ENCODE measurements at places on chromosomes 1 and 21. TPM values are rescaled to one million over a fixed set of nuclear protein-coding genes. Genes with fewer than 3 reads are reported as not detected.

DNA sequence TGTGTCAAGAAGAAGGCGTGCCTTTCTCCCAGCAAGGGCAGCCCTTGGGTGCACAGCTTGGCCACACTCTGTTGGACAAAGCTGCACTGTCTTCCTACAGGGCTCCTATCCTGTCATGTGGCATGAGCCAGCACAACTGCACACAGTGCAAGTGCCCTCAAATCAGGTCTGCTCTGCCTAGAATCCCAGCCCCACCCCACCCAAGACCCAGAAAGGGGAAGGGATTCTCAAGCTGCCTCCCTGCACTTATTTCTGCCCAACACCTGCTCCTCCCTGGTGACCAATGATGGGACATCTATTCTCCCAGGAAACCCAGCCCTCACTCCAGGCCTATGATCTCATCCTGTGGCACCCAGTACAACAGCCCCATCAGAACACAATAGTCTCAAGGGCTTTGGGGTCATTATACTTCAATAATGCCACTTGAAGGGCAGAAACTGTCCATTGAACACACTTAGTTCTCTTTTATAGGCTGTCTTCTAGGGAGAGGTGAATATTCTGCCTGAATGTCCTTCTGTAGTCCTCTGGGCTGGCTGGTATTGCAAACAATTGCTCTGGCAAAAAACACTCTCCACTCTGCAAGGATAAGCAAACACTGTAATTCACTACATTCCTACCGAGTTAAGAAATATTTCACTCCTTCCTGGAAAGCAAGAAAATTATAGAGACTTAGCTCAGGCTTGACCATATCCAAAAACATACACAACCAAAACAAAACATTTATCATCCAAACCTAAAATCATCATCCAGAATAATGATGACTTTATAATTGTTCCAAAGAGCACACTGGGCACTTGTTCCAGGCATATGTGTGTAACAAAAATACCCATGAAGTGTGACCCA, 43.1 kb upstream of the IGSF3 start:
- H3K36me3 ChIP-seq, result no peaks in the 10 kb centered on the region
- H3K27ac ChIP-seq, result no peak overlapping the region
- no peaks in the 10 kb centered on the region for H3K4me1 ChIP-seq

- H3K36me3 ChIP-seq, result peaks cover 38% of the 10 kb centered on the region
- peaks cover 21% of the 10 kb centered on the region for H3K4me1 ChIP-seq
- H3K4me3 ChIP-seq, result no peak overlapping the region
- DNase-seq, result peak; percentile 61
Measured at GRCh38 chr1:204127597-204128242, 24.1 kb downstream of the ETNK2 start.

DNA sequence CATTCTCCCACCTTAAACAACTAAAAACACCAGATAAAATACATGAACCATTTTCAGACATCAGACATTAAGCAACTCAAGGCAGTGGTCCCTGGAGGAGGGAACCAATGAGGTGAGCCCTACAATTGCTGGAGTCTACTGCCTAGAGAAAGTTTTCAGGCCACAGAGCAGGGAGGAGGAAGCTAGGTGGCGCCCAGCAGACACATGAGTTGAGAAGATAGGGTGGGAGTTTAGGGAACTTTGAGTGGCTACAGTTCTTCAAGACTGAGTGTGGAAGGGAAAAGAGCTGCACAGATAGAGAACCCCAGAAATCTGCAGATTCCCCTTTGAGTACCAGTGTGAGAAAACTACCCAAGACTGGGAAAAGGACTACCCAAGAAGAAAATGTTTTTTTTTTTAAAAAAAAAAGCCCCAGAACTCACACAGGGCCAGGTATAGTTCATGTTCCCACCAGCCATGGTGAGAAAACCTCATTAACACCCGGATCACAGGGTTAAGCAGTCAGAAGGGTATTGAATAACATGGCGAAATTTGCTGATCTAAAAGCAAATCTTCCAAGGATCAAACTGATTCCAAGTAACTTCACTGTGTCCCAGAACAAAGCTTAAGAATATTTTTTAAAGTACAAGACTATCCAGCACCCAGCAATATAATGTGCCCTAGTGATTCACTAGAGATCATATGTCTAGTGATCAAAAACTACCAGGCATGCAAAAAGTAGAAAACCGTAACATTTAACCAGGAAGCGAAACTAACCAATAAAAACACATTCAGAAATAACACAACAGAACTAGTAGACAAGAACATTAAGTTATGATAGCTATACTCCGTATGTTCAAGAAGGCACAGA, 12.0 kb downstream of the ALDH9A1 start:
- H3K4me3 ChIP-seq, result no peak overlapping the region
- no peak for DNase-seq
- peaks cover 5% of the 10 kb centered on the region for H3K4me1 ChIP-seq
- H3K36me3 ChIP-seq, result peaks cover 4% of the 10 kb centered on the region
- no peak overlapping the region for H3K27ac ChIP-seq
- no peaks in the 10 kb centered on the region for H3K27me3 ChIP-seq

GRCh38 chr1:223716302-223716862, 4.0 kb downstream of the CAPN2 start:
- DNase-seq, result no peak
- H3K27ac ChIP-seq, result peak overlapping the region; percentile 96
- H3K27me3 ChIP-seq, result no peaks in the 10 kb centered on the region
- peak overlapping the region; percentile 33 for H3K4me3 ChIP-seq
- peaks cover 7% of the 10 kb centered on the region for H3K36me3 ChIP-seq

DNA sequence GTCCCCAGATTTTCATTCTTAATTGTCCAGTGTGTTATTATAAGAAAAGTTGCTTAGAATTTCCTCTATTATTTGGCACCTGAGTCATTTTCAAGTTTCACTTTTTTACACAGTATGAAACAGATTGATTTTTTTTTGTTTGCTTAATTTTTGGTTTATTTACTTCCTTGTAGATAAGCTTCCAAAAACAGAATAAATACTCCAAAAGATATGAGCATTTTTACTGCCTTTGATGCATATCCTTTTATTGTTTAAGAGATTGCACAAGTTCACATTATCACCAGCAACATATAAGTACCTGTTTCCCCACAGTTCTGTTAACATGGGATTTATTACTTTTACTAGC, 36.3 kb upstream of the AHCYL1 start:
- H3K4me1 ChIP-seq, result no peaks in the 10 kb centered on the region
- no peak overlapping the region for H3K27ac ChIP-seq
- no peaks in the 10 kb centered on the region for H3K36me3 ChIP-seq
- no peaks in the 10 kb centered on the region for H3K27me3 ChIP-seq

DNA sequence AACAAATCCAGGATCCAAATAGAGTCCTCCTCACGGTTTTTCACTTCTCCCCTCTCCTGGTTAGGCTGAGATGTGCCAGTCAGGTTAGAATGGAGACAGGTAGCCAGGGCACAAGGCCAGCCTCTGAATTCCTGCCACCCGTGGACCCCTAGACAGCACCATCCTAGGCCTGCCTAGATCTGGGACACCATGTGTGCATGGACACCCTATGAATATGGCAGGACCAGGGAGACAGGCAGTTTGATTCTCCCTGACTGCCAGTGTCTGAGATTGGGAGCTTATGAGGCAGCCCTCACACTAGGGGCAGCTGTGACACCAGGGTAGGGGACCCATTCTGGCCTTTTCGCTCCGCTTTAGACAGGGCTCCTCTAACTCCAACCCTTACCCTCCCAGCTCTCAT, 7.5 kb downstream of the AVPR1B start:
- no peaks in the 10 kb centered on the region for H3K4me1 ChIP-seq
- H3K4me3 ChIP-seq, result no peak overlapping the region
- peaks cover 4% of the 10 kb centered on the region for H3K27me3 ChIP-seq
- no peak overlapping the region for H3K27ac ChIP-seq
- no peak for DNase-seq

DNA sequence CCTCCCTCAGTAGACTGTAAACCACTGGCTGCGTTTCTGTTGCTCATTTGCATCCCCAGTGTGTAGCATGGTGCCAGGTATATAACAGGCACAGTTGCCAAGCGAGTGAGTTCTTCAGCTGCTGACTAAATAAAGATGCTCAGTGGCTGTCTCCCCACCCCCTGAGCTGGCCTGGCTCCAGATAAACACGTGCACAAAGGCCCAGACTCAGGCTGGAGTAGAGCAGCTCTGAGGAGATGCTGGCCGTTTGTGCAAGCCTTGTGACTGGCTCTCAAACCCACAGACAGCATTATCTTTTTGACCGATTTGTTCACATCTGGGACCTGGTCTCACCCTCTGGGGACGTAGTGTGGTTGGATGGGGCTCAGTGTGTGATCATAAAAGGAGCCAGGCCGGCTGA, 7.1 kb downstream of the CHRNB2 start:
- H3K27me3 ChIP-seq, result peaks cover 2% of the 10 kb centered on the region
- no peak overlapping the region for H3K27ac ChIP-seq
- no peak for DNase-seq
- H3K4me3 ChIP-seq, result no peak overlapping the region
- H3K4me1 ChIP-seq, result no peaks in the 10 kb centered on the region

- H3K36me3 ChIP-seq, result no peaks in the 10 kb centered on the region
- no peak for DNase-seq
- H3K4me3 ChIP-seq, result no peak overlapping the region
- H3K4me1 ChIP-seq, result no peaks in the 10 kb centered on the region
- no peaks in the 10 kb centered on the region for H3K27me3 ChIP-seq
Measured at GRCh38 chr1:54826226-54826816, 25.2 kb upstream of the TTC22 start.

- no peak for DNase-seq
- H3K27me3 ChIP-seq, result no peaks in the 10 kb centered on the region
- H3K4me3 ChIP-seq, result no peak overlapping the region
- H3K36me3 ChIP-seq, result no peaks in the 10 kb centered on the region
Measured at GRCh38 chr1:17198476-17199258, 6.3 kb upstream of the PADI1 start.

GRCh38 chr1:19356266-19356665, 44.1 kb downstream of the SLC66A1 start:
- peaks cover 15% of the 10 kb centered on the region for H3K4me1 ChIP-seq
- H3K4me3 ChIP-seq, result no peak overlapping the region
- H3K36me3 ChIP-seq, result peaks cover 61% of the 10 kb centered on the region

- no peaks in the 10 kb centered on the region for H3K36me3 ChIP-seq
- H3K4me1 ChIP-seq, result no peaks in the 10 kb centered on the region
- H3K27ac ChIP-seq, result no peak overlapping the region
- DNase-seq, result no peak
- no peak overlapping the region for H3K4me3 ChIP-seq
Measured at GRCh38 chr21:33998402-33998801, 75.0 kb upstream of the MRPS6 start.

Gene CLCC1
- 27.1 TPM for polyA plus RNA-seq

Gene RYR2
- 0.09 TPM for polyA plus RNA-seq

Gene OR2T2
- not detected for polyA plus RNA-seq

Gene LCE3D
- polyA plus RNA-seq, result not detected

Gene MAN1C1
- 1.9 TPM for polyA plus RNA-seq

Gene EPHB2
- polyA plus RNA-seq, result 0.06 TPM

Gene POFUT2
- polyA plus RNA-seq, result 8.3 TPM

Gene CCDC27
- not detected for polyA plus RNA-seq

Data from psoas muscle (tissue), 8 donors.